ENCODE measurements at places on chromosomes 7 and 10.

DNA sequence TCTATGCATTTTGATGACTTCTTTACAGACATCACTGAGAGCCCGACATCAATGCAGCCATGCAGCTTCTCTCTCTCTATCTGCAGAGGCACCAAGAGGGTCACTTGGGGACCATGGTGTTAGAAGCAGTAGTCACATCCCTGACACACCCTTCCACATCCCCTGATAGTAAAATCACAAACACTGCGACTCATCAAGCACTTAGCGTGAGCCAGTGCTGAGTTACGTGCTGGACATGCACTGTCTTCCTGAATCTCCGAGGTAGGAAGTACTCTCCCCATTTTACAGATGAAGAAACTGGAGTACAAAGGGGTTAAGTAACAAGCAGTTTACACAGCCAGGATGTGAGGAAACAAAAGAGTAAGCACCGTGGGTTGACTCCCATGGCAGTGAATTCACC is 109.2 kb downstream of the OSBPL3 start:
- no peak for DNase-seq

GRCh38 chr10:106960812-106961211 is 203.7 kb downstream of the SORCS1 start:
- no peak for DNase-seq

- no peak for DNase-seq
Measured at GRCh38 chr10:110260746-110261477, 43.8 kb downstream of the SMNDC1 start.

DNA sequence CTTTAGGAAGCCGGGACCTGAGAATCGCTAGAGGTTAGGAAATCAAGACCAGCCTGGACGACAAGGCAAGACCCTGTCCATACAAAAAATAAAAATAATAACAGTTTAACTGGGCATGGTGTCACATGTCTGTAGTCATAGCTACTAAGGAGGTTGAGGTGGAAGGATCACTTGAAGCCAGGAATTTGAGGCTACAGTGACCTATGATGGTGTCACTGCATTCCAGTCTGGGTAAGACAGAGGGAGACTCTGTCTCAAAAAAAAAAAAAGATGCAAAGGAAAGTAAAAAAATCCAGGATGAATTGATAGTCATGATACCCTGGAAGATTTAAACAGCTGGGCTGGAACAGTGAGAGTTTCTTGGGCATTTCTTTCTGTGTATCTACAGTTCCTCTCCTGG is 463.2 kb downstream of the GALNT17 start:
- no peak for DNase-seq

DNA sequence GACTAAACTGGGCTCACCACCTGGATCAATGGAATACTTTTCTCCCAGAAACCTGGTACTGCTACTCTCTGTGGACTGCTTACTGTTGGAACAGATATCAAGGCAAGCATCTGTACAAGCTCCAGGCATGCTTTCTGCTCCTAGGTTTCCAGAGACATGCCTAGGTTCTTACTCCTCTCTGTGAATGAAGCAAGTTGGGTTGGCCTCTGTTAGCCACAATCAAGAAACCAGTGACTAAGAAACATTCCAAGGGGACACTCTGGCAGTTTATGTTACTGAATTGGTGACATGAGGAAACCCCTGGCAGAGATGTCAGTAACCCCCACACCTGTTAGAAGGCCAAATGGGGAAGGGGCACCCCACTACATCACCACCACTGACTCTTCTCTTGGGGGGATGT is 121.9 kb downstream of the GFRA1 start:
- no peak for DNase-seq

GRCh38 chr7:158809596-158809995 is 19.7 kb downstream of the ESYT2 start:
- DNase-seq, result no peak

DNA sequence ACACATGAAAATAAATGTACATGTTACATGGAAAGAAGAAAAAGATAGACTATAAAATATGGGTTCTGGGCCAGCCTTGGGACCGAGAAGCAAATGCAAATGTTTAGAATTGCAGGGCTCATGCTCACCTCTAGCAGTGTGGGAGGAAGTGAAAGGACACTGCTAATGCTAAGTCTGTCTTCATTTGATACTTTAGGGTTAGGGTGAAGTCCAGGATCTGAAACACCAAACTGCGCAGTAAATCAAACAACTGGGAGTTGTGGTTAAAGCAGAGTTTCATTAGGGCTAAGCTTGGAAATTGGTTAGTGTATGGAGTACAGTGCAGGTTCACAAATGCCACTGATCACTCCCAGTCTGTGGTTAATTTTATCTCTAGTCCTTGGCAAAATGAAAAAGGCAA is 73.2 kb upstream of the PDK4 start:
- DNase-seq, result no peak

DNA sequence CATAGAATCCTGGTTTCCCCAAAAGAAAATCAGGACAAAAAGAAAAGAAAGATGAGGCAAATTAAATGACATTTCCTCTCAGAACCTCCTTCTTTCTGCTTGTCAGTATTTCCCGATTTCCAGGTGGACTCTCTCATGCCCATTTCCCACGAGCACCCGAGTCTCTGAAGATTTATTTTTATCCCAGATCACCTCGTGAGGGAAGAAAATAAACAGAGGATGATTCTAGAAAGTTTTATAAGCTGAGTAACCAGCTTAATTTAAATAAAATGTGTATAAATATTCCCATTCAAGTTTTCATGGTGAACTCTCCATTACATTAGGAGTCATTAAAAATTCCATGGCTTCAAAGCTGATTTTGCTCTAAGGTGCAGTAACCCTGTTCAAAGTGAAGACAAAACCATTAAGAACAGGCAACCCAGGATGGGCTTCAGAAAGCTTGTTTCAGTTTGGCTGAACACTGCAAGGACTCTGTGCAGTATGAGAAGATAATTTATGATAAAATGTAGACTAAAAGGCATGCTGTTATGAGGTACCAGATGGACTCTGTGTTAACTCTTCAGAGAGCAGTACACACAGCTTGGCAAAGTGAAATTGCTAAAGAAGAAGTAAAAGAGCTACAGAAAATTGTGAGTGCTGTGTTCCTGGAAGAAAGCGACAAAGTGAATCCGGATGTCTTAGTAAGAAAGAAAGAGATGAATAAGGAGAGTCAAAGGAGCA is 521.3 kb upstream of the LRRN3 start:
- DNase-seq, result no peak

DNA sequence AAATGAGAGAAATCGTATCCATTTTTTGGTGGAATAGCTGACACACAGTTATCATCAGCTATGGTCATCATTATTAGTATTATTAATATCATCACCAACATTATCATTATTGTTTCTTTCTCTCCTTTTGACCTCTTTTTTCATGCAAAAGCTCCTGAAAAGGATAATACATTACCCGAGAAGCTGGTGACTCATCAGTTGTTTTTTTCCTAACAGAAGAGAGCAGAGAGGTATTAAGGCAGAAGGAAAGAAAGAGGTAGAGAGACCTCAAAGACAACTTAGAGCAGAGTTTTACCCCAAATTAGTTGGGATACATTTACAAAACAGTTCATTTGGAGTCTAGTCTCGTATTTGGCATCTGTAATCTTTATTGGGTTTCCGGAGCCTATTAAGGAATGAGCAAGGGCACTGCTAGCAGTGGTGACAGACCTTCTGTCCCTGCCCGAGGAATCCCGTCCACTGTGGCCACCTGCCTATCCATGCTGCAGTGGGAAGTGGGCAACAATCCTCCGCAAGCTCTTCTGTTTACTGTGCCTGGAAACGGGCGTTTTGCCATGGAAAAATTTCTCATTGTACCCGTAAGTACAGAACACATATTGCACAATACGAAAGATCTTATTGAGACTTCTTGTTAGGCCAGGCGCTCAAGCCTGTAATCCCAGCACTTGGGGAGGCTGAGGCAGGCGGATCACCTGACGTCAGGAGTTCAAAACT is 170.0 kb upstream of the MKLN1 start:
- DNase-seq, result no peak

GRCh38 chr7:26688936-26689506 is 175.4 kb downstream of the SKAP2 start:
- DNase-seq, result no peak

GRCh38 chr10:107232013-107232412 is 67.5 kb upstream of the SORCS1 start:
- DNase-seq, result no peak

- no peak for DNase-seq
Measured at GRCh38 chr10:102997998-102998397, 79.9 kb downstream of the CNNM2 start.

All from CD8-positive, alpha-beta memory T cell (primary cell).